GM13977 (cell line): ENCODE measurements at places on chromosomes 7 and 10.
A peak's percentile ranks its signal among the peaks of the same experiment; 100 is the strongest.

- no peak for DNase-seq
These were observed 23.6 kb downstream of the MCM10 start for GRCh38 chr10:13184730-13185514.

- DNase-seq, result no peak
These were observed 245.5 kb downstream of the FOXP2 start for GRCh38 chr7:114660126-114660486.

DNA sequence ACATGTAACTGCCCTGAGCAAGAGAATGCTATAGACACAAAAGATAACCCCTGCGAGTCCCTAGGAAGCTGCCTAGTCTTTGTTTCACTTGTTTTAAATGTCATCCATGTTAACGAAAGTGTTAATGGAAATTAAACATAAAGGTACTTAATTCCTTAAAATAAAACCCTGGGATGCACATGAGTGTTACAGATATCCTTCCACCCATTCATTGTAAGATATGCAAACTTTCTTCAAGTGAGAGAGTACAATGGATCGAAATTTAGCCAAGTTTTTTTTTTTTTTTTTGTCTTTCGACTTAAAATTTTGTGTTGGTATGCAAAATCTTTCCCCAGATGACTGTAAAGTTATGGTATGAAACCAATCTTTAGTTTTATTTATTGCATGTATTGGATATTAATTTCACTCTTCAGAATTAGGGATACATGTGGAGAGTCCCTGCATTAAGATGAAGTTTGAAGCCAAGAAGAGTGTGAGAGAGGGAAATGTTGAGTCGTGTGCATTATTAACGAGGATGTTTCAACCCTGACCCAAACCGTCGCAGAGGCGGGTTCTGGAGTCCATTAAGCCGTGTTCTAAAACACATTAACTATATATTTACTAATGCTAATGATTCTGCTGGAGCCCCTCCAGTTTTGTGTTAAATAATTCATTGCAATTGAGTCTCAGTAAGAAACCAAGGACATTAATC, 1.6 kb downstream of the CDK14 start:
- DNase-seq, result no peak

DNA sequence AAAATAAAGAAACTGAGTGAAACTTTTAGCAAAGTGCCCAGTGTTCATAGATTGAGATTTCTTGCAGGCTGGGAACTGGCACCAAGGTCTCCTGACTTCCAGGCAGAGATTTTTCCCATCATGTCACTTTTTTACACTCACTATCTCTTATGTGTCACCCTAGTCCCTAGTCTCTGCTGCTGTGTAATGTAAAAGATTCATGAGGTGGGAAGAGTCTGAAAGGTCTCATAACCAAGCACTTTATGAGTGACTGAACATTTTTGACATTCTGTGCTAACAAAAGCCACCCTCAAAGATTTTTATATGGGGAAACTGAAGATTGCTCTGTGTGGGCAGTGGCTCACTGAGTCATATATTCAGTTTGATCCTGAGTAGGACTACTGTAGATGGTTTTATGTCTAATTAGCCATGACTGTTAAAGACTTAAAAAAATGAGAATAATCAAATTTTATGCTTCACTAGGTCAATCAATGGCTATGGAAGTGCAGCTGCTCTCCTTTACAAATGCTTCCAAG, 900.3 kb upstream of the SORCS1 start:
- no peak for DNase-seq

GRCh38 chr7:73893342-73894101, 32.6 kb downstream of the TMEM270 start:
- no peak for DNase-seq

GRCh38 chr10:48523820-48524758, 80.8 kb downstream of the ARHGAP22 start:
- peak; percentile 65 for DNase-seq

- peak; percentile 24 for DNase-seq
These were observed 7.7 kb downstream of the SLC37A3 start for GRCh38 chr7:140390466-140391190.

DNA sequence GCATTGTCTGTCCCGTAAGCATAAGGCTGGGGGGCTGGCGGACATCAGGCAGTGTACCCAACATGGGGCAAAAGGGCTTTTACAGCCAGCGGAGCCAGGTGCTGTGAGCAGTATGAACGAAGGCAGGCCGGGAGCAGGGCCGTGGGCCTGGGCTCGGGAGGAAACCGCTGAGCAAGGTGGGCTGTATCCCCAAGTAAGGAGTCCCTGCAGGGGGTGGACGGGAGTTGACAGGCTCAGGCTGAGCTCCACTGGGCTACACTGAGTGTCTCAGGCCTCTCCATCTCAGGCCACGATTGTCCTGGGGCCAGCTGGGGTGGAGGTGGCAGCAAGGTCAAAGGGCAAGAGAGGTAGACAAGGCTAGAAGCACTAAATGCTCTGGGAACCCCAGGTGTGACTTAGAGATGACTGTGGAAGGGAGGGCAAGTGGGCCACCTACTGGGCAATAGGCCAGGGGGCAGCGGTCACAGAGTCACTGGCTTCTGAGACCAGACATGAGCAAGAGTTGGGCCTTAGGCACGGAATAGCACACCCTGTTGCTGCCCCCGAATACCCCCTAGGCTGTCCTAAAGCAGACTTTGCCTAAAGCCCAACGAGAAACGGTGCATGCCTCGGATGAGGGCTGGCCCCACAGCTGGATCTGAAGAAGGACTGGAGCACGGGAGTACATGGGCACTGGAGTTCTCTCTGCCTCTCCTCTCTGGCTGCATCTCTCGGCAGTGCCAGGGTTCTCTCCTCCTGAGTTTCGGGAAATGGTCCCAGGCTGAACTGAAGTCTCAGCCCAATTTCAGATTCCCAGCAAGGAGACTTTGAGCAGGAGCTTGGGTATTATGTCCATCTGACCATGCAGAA, 10.8 kb upstream of the RAMP3 start:
- no peak for DNase-seq

GRCh38 chr10:33484787-33485186, 150.3 kb upstream of the NRP1 start:
- no peak for DNase-seq

DNA sequence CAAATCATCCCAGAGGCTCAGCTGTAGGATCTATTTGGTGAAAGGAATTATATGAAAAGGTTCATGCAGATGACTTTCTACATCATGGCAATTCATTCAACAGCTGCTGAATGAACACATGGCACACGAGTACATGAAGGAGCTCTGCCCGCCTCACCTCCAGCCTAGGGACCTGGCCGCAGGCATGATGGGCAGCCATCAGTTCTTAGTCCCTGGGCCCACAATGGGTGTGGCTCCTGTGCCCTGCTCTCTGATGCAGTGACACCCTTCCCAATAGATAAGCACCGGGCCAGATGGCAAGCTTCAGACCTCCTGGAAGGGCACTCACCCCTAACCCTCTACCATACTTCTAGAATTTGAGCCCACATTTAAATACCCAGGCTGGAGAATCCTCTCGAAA, 3.5 kb downstream of the CHST15 start:
- no peak for DNase-seq

- no peak for DNase-seq
These were observed 34.6 kb downstream of the LRMDA start for GRCh38 chr10:75466001-75466400.

DNA sequence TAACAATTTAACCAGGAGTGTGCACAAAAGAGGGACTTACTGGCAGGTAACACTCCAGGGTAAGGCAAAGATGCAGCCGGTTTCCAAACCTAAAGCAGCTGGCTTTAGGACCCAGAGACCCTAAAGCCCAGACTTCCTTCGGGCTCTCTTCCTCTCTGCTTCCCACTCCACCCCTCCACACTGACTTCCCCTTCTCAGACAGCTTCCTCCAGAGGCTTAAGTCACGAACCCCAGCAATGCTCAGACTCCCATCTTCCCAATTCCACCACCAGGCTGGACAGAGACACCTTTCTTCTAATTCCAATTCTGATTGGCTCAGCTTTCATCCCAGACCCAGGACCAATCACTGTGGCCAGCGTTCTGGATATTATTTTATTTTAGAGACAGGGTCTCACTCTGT, 24.8 kb downstream of the STYXL1 start:
- DNase-seq, result no peak

- DNase-seq, result no peak
These were observed 13.2 kb downstream of the ANK3 start for GRCh38 chr10:60376221-60377041.

GRCh38 chr7:80224415-80224814, 89.8 kb downstream of the GNAI1 start:
- DNase-seq, result no peak

- DNase-seq, result no peak
These were observed 50.1 kb downstream of the SKIDA1 start for GRCh38 chr10:21475393-21475792.

DNA sequence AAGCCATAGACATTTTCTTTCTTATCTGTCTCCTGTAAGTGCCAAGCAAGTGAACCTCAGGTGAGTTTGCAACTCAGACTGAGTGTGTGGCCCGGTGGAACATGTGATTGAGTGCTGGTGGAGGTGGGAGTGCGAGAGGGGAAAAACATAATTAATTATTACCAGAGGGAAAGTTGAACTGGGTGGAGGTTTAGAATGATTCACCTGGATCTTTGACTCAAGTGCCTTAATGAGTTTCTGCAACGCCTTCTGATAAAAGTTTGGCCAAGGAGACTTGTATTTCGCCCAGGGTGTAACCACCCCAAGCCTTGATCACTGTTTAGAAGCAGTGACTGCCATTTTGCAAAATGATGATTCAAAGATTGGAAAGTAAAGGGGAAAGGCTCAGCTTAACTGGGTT, 513.9 kb downstream of the GATA3 start:
- no peak for DNase-seq

GRCh38 chr10:76621886-76622620, 1015.6 kb downstream of the KCNMA1 start:
- DNase-seq, result no peak

- DNase-seq, result no peak
These were observed 117.8 kb upstream of the ZMIZ1 start for GRCh38 chr10:78950656-78951587.

- DNase-seq, result no peak
These were observed 58.1 kb downstream of the PODXL start for GRCh38 chr7:131498237-131498885.

DNA sequence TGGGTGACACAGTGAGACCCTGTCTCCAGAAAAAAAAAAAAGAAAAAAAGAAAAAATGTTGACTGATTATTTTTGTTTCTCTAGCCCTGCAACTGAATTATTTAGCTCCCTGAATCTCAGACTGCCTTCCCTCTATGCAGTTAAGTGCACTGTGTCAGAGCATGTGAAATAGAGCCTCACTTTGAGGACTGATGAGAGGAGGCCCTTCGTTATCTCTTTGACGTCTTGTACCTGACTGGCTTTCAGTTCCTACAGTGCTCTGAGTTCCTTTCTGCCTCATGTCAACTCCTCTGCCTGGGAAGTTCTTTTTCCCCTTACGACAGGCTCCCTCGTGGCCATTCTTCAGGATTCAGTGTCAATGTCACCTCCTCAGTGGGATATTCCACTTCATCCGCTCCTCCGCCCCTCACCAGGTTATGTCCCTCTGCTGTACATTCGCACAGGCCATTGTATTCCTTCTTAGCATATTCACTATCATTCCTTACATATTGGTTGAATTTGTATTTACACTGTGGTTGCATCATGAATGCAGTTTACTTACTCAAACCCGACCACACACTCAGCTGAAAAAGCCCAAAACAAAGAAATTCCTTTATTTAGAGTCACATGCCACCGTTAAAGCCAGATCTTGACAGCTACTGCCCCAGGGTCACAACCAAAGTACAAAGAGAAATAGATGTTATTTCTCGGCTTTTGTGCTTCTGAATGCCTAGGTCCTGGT, 18.1 kb upstream of the CAMK2G start:
- DNase-seq, result no peak

DNA sequence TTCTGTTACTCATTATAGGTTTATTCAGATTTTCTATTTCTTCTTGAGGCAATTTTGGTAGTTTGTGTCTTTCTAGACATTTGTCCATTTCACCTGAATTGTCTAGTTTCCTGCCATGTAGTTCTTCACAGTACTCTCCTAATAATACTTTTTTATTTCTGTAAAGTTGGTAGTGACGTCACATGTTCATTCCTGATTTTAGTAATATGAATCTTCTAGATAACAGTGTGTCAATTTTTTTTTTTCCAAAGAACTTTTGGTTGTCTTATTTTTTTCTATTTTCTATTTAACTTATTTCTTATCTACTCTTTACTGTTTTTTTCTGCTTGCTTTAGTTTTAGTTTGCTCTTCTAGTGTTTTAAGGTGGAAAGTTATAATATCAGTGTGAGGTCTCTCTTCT, 197.3 kb upstream of the SHH start:
- DNase-seq, result no peak

GRCh38 chr10:99648717-99649116, 10.6 kb upstream of the ENTPD7 start:
- no peak for DNase-seq

DNA sequence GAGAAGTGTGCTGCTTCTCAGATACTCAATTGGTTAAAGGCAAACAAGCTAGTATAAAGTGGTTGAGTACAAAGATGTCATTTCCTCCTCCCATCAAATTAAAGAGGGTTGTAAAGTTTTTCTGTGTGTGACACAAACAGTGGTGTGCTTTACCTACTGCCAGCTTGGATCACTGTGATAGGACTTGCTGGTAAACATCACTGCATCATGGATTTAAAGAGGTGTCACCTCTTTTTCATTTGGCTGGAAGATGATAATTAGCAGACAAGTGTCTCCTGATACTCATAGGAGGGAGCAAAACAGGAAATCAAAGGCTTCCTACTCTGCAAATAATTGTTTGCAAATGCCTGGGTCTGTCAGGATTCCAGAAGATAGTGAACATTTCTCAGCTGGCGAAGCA, 200.5 kb downstream of the MDFIC start:
- no peak for DNase-seq

DNA sequence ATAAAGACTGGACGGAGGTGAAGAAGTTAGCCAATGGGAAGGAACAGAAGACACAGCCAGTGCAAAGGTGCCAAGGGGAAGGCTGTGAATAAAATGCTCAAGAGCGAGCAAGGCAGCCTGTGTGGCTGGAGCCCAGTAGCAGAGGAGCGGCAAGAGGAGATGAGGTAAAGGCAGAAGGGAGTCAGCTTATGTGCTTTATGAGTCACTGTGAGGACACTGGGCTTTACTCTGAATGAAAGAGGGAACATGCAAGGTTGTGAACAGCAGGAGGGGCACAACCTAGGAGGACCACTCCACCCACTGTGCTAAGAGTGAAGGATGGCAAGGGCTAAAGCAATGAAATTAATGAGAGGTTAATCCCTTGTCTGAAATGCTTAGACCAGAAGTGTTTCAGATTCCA, 129.0 kb upstream of the ODAD2 start:
- no peak for DNase-seq

DNA sequence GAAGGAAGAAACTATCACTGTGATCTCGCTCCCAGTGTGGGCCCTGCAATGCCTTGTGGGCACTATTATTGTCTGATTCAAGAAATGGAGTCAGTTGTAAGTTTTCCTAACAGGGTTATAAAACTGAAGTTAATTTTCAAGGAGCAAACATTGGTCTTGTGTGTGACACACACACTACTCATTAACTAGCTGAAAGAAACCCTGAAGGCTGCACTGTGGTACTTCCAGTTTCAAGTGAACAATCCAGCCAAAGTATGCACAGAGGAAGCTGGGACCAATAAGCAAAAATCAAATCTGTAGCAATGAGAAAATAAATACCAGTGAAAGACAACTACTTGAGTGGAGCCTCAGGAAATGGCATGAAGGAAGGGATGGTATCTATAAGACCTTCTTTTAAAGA, 506.6 kb upstream of the POT1 start:
- DNase-seq, result no peak
